ENCODE measurements at places on chromosomes 13 and 19.

DNA sequence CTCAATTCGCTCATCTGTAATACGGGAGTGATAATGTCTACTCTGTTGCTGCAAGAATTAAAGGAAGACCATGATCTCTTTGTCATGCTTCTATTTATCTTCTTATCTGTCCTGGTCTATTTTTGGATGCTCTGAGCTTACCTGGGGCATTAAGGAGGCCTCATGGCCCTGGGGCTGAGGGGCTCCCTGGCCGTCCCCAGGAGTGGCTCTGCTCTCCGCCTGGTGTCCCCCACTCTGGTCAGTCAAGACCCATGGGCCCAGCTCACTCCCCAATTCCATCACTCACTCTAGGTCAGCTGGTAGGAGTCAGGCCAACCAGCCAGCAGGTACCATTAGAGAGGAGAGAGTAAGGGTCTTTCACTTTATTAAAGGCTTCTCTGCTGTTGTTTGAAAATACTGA is 1.1 kb upstream of the CHST8 start:
- no peak for DNase-seq

DNA sequence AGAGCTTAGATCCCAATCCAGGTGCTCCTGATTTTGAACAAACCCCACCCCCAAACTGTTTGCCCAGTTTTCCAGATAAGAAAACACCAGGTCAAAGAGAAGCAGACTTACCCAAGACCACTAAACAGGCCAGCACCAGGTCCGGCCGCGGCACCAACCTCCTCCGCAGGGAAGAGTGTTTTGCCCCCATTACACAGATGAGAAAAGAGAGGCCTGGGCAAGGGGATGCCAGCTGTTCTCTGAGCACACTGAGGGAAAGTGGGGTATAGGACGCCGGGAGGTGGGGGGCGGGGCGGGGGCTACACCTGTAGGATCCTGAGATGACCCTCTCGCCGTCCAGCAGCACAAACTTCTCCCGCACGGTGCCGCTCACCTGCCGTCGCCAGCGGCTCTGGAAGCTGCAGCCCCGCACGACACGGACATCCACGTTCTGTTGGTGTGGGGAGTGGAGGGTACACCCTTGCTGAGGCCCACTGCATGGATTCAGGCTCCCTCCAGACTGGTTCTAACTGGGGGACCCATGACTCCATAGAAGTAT is 3.1 kb downstream of the SPACA4 start:
- DNase-seq: no peak

GRCh38 chr13:32731576-32731975 is 145.3 kb downstream of the PDS5B start:
- DNase-seq: no peak

DNA sequence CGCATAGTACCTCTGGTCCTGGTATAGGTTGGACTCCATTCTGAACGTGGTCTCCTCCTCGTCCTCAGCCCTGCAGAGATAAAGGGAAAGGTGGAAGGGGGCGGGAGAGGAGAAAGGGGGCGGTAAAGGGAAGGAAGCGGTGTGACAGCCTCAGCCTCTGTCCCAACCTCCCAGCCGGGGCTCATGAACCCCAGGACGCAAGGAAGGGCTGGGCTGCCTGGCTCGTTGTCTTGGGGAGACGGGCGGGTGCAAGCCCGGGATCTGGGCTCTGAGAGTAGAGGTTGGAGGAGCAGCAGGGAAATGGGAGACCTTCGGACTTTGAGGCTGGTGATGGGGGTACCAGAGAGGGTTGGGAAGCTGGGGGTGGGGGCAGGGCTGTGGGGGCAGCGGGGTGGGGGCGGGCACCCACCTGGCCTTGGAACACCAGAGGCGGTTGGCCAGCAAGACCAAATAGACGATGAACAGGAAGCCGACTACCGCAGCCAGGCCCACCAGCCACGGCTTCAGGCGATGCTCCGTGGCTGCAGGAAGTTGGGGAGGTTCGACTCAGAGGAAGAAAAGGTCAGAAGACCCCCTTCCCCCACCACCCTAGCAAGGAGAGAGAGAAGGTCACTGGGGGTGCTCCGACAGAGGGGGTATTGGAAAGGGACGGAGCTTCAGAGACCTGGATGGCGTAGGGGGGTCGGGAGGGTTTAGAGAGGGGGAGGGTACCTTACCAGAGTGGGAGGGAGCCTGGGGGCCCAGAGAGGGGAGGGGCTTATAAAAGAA is 1.7 kb downstream of the SMIM24 start:
- DNase-seq: no peak

DNA sequence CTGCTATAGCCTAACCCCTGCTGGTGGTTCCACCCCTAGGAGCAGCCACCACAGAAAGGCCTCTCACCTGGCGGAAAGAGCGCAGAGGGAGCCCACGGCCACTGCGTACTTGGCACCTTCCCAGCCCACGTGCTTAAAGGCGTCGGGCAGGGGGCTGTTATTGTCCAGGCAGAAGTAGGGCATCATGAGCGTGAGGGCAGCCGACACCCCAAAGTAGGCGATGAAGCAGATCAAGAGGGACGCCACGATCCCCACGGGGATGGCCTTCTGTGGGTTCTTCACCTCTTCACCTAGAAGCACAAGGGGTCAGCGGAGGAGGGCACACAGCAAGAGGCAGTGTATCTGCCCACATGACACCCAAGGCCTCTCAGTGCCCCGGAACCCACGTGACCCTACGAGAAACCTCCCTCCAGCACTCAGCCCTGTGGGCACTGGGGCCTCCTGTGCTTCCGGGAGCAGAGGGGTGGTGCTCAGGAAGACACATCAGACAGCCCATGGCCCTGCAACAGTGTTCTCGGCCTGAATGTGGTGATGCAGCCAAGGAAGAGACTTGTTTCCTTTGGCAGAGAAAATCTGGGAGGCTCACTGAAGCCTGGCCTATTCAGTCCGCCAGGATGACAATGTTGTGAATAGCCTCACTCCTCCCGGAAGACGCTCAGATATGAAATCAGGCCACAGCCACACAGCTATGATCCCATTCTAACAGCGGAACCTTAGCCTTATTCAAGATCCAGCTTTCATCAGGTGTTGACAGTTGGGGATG is 72.1 kb downstream of the SLC7A1 start:
- no peak for DNase-seq

- no peak for DNase-seq
These were observed at the start of gene MYH14 for GRCh38 chr19:50203281-50204080. TSS of gene MYH14 (plus strand) at chr19:50203622. CDS start at chr19:50210366, 6,744 bp downstream.

DNA sequence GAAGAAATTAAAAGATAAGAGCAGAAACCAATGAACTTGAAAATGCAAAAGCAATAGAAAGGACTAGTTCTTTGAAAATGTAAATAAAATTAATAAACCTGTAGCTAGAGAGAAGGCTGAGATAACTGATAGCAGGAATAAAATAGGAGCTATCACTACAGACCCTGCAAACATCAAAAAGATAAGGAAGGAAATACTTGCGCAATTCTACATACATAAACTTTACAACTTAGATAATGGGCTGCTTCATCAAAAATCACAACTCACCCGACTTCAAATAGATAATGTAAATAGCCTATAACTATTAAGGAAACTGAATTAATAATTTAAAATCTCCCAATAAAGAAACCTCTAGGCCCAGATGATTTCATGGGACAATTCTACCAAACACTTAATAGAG is 3.5 kb upstream of the ATP4B start:
- DNase-seq: no peak

DNA sequence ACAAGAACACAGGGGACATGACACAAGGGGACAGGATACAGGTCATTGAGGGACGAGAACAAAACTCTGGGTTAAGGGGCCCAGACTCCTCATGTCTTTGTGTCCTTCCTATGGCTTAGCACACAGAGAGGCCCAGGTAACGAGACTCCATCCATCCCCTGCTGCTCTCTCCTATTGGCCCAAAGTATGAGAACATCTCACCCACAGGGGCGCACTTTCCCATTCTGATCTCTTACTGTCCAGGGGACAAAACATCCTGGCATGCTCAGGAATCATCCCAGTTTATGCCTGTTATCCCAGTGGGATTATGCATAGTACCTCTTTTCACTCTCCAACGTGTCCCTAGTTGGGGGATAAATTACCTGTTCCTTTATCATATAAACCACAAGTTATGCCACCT is 19.2 kb downstream of the C13orf42 start:
- no peak for DNase-seq

GRCh38 chr19:8116437-8117293 is 32.7 kb downstream of the FBN3 start:
- no peak for DNase-seq

DNA sequence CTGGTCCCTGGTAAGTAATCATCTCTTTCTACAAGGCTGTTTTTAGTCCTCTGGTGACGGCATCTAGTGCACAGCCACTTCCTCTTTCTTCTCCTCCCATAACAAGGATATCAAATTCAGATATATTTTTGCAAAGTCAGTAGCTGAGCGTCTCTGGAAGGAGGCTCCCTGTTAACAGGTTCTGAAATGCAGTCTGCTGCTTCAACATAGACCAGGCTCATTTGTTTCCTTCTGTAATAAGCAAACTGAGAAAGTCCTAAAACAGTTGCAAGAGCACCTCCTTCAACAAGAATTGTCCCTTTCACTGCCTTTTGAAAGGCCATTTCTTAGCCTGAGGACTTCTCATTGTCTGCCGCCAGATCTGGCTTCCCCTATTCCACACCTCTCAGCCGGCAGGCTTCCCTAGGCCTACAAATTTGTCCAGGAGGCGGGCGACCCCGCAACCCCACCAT is 7.4 kb upstream of the ZSCAN5A start:
- no peak for DNase-seq

DNA sequence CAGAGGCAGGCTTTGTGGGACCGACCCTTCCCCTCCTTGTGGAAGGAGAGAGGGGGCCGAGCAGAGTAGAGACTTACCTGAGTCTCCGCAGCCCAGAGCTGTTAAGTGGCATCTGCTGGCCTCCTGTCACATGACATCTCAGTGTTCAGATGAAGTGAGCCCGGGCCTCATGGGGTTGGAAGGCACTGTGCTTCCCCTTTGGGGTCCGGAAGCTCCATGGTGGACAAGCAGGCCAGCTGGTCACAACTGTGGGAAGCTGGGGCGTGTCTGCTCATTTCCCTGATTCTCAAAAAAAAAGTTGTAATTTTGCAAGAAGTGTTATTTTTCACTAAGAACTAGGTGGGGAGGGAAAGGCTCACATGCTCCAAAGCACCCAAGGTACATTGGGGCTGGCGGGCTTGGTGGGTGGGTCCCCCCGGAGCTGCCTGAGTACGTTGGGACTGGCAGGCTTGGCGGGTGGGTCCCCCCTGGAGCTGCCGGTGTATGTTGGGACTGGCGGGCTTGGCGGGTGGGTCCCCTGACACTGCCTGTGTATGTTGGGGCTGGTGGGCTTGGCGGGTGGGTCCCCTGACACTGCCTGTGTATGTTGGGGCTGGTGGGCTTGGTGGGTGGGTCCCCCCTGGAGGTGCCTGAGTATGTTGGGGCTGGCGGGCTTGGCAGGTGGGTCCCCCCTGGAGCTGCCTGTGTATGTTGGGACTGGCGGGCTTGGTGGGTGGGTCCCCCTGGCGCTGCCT is 18.2 kb upstream of the DCUN1D2 start:
- no peak for DNase-seq

- DNase-seq: no peak
These were observed 58.8 kb downstream of the ZMYM2 start for GRCh38 chr13:20017365-20017711.

DNA sequence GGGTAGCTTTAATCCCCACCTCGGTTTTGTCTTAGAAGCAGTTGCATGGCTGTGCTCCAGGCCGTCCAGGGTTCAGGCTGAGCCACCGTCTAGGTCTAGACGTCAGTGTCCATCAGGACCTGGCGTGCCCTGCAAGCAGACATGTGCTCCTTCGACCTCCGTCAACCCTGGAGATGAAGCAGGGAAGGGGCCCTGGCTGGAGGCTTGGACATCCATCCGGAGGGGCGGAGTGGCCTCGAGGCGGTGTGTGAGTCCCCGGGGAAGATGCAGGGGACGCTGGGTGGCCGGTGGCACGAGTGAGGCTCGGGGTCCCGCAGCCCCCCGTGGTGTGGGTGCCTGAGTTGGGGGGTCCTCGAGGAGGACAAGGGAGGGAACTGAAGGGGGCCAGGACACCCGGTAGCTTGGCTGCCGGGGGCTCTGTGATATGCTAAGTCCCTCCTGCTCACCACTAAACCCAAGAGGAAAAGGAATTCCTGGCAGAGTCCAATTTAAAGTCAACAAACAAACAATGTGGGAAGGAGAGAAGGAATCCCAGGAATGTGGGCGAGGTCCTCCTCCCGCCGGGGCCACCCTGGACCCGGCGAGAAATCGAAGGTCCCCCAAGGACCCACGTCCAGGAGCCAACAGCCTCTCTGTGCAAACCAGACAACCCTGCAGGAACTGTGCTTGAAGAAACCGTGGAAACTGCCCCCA is 14.9 kb upstream of the PTBP1 start:
- DNase-seq: no peak

GRCh38 chr13:73623281-73623680 is 510.9 kb downstream of the KLF12 start:
- no peak for DNase-seq

DNA sequence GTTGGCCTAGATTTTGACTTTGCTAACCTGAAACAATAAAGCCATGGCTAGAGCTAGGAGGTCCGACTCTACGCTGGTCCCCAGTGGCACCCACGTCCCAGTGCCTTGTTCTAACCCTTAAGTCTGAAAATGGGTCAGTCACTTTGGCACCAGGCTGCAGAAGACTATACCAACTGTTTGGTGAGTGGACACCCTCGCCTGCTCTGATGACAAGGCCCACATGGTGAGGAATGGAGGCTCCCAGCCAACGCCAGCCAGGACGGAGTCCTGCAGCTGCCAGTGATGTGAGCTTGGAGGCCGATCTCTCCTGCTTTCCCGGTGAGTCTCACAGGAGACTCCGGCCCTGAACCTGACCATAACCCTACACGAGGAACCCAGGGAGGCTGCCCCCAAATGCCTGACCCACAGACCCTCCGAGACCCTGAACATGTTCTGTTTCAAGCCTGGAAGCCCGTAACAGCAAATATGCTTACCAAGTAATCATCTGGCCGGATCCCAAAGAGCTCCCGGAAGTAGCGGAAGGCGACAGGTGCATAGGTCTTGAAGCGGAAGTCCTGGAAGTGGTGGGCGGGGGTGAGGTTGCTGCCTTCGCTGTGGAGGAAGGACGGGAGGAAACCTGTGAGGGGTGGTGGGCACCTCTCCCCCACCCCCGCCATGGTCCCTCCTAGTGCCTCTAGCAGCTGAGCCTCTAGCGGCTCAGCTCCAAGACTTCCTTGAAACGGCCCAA is 34.1 kb upstream of the CACTIN start:
- no peak for DNase-seq

GRCh38 chr13:29532116-29532515 is 63.4 kb downstream of the SLC7A1 start:
- no peak for DNase-seq

DNA sequence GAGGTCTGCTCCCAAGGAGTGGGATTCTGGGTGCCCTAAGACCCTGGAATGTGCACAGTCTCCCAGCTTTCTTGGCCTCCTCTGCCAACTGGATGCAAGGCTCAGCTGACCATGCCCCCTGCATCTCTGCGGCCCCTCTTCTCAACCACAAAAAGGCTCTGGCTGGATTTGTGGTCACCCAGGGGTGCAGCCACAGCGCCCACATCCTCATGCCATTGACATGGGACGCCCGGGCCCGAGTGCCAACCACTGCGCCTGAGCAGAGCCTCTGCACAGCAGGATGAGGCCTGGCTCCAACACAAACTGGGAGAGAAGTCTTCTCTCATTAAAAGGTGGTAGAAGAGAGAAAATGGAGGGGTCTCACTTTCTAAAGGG is 103.5 kb downstream of the FOXO1 start:
- DNase-seq: no peak

Measured in stimulated activated CD8-positive, alpha-beta memory T cell treated with anti-CD3 and anti-CD28 coated beads, Interleukin-2, amount 100 ng/mL, for 1 hour (primary cell).